ENCODE measurements at places on chromosomes 4 and X.

DNA sequence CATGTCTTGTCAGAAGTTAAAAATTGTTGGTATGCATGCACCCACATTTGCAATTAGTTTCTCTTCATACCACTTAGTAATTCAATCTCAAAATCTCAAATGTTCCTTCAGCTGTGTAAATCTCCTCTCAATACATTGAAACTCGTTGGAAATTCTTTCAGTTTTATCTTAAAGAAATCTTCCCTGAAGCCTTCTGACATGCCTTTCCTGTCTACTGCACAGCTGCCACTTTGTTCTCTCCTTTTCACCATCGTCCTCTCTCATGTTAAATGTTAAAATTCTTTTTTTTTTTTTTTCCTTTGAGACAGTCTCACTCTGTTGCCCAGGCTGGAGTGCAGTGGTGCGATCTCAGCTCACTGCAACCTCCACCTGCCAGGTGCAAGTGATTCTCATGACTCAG lies 30.9 kb downstream of the MCUB start:
- DNase-seq = no peak

DNA sequence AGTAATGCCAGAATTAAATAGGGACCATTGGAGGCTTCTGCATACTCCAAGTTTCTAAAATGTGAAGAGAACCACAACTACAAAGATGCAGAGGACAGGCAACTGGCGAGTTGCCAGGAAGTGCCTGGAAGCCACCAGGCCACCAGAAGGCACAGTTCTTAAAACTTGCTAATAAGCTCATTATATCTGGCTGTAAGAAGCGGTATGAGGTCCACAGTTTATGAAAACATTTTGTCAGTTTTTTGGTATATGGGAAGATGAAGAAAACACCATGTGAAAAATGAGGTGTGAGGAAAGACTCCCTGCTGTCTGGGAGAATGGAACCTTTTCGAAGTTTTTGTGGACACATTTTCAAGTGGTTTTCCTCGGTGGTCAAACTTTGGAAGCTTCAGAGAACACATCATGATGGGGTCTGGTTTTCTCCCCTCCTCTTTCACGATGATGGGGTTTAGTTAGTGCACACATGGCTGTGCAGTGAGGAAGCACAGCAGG lies 202.7 kb downstream of the NR3C2 start:
- DNase-seq = no peak

- DNase-seq = no peak
Measured at GRCh38 chr4:75289914-75290582, 224.2 kb downstream of the RCHY1 start.

DNA sequence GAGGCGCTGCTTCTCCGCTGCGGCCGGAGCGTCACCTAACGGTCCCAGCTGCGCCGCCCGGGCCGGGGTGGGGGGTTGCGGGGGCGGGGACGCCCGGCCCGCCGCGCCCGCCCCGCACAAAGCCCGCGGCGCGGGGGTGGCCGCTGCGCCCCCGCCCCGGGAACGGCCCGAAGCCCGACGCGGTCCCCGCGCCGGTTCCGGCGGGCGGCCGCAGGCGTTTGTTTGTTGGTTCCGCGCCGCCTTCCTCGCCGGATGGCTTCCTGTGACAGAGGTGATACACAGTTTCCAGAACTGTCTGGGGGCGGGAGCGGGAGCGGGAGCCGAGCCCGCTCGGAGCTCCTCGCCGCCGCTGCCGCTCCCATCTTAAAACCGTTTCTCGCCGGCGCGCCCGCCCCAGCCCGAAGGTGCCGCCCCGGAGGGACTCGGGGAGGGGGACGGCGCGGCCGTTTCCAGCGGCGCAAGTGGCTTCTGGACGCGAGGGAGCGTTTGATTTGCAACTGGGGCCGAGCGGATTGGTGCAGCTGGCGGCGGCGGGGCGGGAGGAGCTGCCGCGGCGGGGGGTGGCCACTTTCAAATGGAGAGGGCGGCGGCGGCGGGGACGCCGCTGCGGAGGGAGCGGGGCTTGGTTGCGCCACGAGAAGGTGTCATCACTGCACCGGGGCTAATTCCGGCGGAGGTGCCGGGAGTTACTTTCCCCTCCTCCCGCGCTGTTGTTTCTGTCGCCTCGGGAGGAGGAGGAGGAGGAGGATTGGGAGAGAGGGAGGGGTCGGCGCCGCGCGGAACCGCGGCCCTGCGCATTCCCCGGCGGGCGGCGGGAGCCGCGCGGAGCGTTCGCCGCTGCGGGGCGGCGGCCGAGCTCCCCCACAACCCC lies 2.3 kb downstream of the JADE1 start:
- DNase-seq = peak; percentile 86

DNA sequence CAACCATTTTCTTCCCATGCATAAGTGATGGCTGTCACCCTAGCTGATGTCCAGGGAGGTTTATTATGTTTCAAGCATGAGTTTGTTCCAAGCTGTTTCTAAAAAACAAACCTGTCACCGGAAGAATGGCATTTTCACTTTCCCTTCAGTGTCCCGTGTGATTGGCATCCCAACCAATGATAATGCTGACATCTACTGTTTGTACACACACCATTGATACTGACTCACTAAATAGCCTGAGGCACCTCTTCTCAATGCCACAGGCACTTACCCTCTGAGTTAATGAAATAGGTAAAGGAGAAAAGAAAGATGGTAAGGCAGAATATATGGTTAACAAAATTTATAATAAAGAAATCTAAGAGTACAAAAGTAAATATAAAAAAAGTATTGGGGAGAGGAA lies 23.1 kb upstream of the VCX2 start:
- no peak for DNase-seq

DNA sequence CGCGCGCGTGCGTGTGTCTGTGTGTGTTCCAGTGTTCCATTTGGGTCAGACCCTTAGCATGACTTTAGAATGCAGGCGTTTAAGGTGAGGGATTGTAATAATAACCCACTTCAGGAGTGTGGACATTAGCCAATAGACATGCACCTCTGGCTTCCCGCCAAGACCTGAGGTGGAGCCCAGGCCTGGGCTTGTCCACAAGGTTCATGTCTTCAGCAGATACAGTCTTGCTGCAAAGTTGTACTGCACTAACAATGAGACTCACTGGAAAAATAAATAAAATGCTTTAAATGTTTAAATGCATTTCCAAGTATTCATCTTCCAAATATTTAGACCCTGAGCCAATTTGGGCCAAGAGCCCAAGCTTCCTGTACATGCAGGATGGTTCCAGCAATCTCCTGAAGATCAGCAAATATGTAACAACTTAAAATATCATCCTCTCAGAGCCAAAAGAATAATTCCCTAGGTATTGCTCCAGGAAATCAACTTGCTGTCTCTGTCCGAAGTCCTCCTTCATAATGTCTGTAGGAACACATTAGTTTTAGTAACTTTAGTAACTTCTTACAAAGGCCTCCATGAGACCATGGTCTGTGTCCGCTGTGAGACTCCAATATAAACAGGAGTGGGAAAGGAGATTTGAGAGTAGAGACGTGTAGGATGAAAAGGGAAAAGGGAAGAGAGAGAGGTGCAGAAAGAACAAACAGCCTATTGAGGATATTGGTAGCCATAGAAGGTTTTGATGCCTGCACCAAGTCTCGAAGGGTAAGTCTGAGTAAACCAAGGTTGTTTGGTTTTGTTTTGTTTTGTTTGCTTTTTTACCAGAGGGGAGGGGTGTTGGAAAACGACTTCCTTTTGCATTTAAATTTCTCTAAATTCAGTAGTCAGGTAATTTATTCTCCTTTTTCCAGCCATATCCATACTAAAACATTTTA lies 98.5 kb upstream of the KLF3 start:
- DNase-seq = peak; percentile 34

- DNase-seq = no peak
Measured at GRCh38 chr4:178811356-178811755, 1369.1 kb upstream of the AGA start.

- DNase-seq = peak; percentile 26
Measured at GRCh38 chrX:154548028-154548316, 552 bp downstream of the IKBKG start.

DNA sequence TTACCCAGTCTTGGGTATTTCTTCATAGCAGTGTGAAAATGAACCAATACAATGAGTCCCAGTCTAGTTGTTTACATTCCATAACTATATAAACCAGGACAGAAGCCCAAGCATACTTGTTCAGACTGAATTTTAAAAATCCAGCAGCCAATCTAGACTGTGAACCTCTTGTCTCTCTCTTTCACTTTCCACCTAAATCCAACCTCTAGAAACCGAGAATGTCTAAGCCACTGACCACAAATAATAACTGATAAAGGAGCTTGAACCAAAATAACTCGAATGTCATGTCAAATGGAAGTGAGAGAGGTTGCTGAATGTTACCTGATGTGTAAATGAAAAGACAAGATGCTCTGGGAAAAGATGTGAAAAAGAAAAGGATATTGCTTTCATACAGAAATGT lies 544.7 kb downstream of the NLGN4X start:
- DNase-seq = no peak

DNA sequence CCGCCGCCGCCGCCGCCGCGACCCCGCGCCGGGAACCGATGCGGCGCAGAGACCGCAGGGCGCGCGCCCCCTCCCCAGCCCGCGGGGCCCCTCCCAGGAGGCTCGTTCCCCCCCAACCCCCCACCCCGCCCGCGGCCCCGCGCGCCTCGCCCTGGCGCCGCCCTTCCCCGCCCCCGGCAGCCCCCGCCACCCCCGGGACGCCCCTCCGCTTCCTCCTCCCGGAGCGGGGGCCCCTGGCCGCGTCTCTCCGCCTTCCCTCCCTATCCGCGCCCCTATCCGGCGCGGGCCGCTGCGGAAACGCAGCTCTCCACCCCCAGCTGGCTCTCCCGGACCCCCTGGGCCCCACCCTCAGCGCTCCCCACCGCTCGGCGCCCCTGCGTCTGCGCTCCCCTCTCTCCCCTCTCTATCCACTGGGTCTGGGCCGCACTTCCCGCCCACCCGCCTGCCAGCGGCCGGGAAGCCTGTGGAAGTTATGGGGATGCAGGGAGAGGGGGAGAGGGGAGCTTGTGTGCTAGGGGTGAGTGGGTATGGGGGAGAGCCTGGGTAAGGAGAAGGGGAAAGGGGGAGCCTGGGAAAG lies at the start of gene TMEM271:
Gene TMEM271, minus strand, starts transcription at position 51 of the 577 bp plus-strand sequence. CDS start 233 bp downstream, outside the sequence.
- no peak for DNase-seq

GRCh38 chrX:153438532-153438931 lies 7.3 kb downstream of the TREX2 start:
- DNase-seq = peak; percentile 8

DNA sequence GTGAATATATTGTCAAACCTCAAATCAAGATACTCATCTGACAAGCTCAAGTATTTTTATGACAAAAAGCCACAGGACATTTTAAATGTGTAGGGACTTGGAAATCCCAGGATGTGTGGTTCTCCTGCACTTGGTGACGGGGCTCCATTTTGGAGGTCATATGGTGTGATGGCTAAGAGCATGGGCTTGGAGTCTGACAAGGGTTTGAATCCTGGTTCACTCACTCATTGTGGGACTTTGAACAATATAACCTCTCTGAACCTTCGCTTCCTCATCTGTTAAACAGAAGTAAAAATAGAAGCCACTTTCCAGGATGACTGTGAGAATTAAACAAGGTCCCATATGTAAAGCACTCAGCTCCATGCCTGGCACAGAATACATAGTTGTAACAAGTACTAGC lies 99.6 kb downstream of the SMIM20 start:
- DNase-seq = no peak

- DNase-seq = peak; percentile 39
Measured at GRCh38 chr4:47933840-47934239, 19.5 kb upstream of the NFXL1 start.

DNA sequence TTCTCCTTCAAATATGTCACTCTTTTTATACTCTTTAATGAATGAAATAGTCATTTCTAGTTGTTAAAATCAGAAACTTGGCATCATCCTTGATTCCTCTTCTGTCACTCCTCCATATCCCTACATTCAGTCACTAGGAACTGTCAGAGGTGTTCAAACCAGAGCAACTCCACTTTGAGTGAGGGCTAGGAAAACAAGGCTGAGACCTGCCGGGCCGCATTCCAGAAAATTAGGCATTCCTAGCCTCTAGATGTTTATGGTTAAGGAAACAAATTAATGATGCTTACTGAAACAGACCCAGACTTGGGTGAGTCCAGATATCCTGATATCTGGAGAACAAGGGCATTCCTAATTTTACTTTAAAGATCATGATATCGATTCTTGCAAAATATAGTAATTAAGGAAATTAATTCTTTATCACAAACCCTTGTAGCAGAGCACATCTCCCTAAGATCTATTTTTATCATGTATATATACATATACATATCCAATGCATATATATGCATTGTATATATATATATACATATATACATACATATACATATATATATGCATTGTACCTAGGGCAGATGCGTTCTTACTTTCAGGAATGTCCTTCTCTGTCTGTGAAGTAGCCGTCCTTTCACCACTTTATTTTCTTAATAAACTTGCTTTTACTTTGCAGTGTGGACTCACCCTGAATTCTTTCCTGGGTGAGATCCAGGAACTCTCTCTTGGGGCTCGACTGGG lies 98.4 kb upstream of the GC start:
- DNase-seq = no peak

GRCh38 chr4:3416270-3416669 lies 25.5 kb upstream of the HGFAC start:
- no peak for DNase-seq

- no peak for DNase-seq
Measured at GRCh38 chr4:88446124-88446523, 10.8 kb upstream of the HERC5 start.

GRCh38 chr4:80188801-80189458 lies 8.4 kb upstream of the PRDM8 start:
- DNase-seq = no peak

- DNase-seq = no peak
Measured at GRCh38 chr4:46781434-46782092, 127.5 kb downstream of the COX7B2 start.

GRCh38 chrX:119625843-119626242 lies 19.6 kb upstream of the NKRF start:
- DNase-seq = no peak

- DNase-seq = peak; percentile 25
Measured at GRCh38 chr4:48546336-48546735, 56.3 kb downstream of the ZAR1 start.
